ENCODE measurements at places on chromosomes 16 and 17.
A peak's percentile ranks its signal among the peaks of the same experiment; 100 is the strongest.

GRCh38 chr16:85436636-85437165 lies 176.4 kb upstream of the GSE1 start:
- DNase-seq: peak; percentile 54

DNA sequence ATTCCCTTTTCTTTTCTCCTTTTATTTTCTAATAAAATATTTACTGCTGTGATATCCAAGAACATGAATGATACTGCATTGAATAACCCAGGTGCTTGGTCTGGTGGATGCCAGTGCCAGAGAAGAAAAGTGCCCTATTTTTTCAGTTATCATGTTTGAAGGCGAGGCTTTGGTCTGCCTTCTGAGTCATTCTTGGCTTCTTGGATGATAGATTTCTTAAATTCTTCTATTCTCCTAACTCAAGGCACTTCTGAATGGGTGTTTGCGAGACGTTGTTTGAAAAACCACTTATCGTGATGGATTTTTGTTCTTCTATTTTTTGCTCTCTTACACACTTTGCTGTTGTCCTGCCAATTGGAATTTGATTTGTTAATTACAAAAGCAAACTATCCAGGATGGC lies 66.7 kb downstream of the FTO start:
- DNase-seq: no peak

- no peak for DNase-seq
Observed at GRCh38 chr17:72883351-72883750, 209.1 kb downstream of the SLC39A11 start.

GRCh38 chr17:70717042-70717441 lies 547.7 kb downstream of the KCNJ2 start:
- no peak for DNase-seq
